ENCODE measurements at places on chromosomes 5 and 9. TPM values are rescaled to one million over a fixed set of nuclear protein-coding genes. Genes with fewer than 3 reads are reported as not detected.

The SLC9A3 gene
- 1.3 TPM for total RNA-seq

The CFAP77 gene
- not detected for total RNA-seq

GRCh38 chr5:150473673-150474358, 24.3 kb upstream of the RPS14 start:
- H3K4me1 ChIP-seq = no peaks in the 10 kb centered on the region
- H3K27me3 ChIP-seq = no peaks in the 10 kb centered on the region
- H3K4me3 ChIP-seq = no peak overlapping the region
- no peaks in the 10 kb centered on the region for H3K36me3 ChIP-seq
- H3K27ac ChIP-seq = no peak overlapping the region
- DNase-seq = no peak

The HEMGN gene
- not detected for total RNA-seq

- no peaks in the 10 kb centered on the region for H3K36me3 ChIP-seq
- H3K27me3 ChIP-seq = no peaks in the 10 kb centered on the region
- DNase-seq = no peak
- H3K27ac ChIP-seq = no peak overlapping the region
- no peaks in the 10 kb centered on the region for H3K4me1 ChIP-seq
Observed at GRCh38 chr5:149036168-149036567, 26.7 kb downstream of the SH3TC2 start.

- no peak overlapping the region for H3K27ac ChIP-seq
- H3K4me1 ChIP-seq = no peaks in the 10 kb centered on the region
- H3K27me3 ChIP-seq = no peaks in the 10 kb centered on the region
Observed at GRCh38 chr5:77168879-77169244, 41.6 kb upstream of the PDE8B start.

DNA sequence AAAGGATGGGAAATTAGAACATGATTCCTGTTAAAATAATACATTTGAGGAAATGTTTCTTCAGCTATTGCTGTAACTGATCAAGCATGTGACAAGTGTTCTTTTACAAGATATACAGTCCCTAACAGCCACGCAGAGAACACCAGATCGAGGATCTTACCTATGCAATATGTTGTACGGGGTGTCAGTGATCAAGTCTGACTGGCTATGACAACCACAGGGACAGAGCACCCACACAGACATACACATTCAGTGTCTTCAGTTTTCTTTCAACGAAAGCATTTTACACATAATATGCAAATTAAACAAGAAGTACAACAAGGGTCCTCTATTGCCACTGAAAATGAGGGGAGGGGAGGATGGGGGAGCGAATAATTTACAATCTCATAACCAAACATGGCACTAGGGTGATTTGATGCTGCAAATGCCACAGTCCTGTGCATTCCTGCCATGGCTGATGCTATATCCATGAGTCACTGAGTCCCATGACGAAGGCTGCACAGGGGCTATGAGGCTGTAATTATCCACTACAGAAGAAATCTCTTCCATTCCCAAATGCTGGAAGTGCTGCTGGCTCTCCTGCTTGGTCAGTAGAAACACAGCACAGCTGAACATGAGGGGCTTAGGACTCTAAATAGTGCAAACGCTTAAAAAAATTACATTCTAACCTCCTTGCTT, 118.2 kb downstream of the KLHL3 start:
- H3K36me3 ChIP-seq = no peaks in the 10 kb centered on the region
- DNase-seq = no peak
- H3K4me1 ChIP-seq = no peaks in the 10 kb centered on the region

The SPATA9 gene
- not detected for total RNA-seq

The EGFLAM gene
- not detected for total RNA-seq

GRCh38 chr9:126720036-126720435, 84.8 kb upstream of the ZBTB43 start:
- no peaks in the 10 kb centered on the region for H3K36me3 ChIP-seq
- H3K27me3 ChIP-seq = no peaks in the 10 kb centered on the region
- H3K4me1 ChIP-seq = peaks cover 46% of the 10 kb centered on the region
- H3K4me3 ChIP-seq = peak overlapping the region; percentile 3

The FBXW2 gene
- total RNA-seq = 73.3 TPM

The NRG2 gene
- 0.22 TPM for total RNA-seq

The NUDT2 gene
- 20.4 TPM for total RNA-seq

The SLC25A2 gene
- 3.6 TPM for total RNA-seq

DNA sequence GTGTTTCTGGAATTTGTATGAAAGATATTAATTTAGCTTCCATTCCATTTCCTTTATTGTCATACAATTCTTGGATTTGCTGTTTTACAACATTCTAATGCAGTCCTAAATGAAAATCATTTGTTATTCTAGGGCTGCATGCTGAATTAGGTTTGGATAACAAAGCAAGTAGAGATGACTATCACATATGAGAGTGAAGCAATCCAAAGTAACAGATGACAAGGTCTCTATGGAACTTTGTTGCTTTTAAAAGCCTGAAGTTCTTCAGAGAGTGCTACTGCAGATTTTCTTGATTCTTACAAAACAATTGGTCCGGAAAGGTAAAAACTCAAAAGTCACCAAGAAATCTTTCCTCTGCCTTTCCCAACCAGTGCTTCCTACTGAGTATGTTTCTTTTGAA, 56.9 kb upstream of the VCAN start:
- H3K36me3 ChIP-seq = no peaks in the 10 kb centered on the region
- no peaks in the 10 kb centered on the region for H3K4me1 ChIP-seq
- H3K4me3 ChIP-seq = no peak overlapping the region
- no peak for DNase-seq

The GOLGA2 gene
- total RNA-seq = 87.3 TPM

The OR4F3 gene
- not detected for total RNA-seq

Data from B cell (primary cell).